ENCODE measurements at places on chromosomes 2 and 18.
A peak's percentile ranks its signal among the peaks of the same experiment; 100 is the strongest.

DNA sequence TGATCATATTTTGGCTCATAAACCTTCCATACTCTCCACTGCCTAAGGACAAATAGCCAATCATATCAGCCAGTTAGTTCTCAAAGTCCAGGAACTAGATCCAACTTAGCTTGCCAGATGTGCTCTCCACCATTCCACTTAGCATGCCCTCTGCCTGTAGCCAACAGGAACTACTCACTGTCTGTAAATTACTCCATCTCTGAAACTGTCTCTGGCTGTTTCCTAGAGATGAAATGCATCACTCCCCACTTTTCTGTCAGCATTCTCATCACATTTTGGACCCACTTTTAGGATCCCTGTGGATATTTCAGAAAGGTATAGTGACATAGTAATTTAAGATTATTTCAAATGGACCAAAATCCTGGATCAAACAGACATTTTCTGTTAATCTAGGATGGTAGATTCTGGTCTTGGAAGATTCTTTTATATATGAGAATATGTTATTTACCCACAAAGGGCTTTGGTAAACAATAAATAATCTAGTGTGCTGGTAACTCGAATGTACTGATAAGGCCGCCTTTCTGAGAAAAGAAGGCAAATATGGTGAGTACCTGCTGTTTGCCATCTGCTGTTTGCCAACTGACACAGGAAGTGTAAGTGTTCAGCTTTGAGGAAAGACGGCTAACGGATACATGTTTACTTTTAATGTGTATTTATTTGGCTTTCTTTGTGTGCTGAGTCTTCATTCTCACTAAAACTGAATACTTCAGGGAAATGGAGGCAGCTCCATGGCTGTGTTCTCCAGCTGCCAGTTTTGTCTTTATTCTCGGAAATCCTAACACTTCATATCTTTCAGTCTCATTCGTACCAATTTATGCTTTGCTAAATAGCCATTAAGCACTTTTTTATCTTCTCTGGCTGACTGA, 79.5 kb downstream of the EVA1A start:
- DNase-seq: peak; percentile 8

DNA sequence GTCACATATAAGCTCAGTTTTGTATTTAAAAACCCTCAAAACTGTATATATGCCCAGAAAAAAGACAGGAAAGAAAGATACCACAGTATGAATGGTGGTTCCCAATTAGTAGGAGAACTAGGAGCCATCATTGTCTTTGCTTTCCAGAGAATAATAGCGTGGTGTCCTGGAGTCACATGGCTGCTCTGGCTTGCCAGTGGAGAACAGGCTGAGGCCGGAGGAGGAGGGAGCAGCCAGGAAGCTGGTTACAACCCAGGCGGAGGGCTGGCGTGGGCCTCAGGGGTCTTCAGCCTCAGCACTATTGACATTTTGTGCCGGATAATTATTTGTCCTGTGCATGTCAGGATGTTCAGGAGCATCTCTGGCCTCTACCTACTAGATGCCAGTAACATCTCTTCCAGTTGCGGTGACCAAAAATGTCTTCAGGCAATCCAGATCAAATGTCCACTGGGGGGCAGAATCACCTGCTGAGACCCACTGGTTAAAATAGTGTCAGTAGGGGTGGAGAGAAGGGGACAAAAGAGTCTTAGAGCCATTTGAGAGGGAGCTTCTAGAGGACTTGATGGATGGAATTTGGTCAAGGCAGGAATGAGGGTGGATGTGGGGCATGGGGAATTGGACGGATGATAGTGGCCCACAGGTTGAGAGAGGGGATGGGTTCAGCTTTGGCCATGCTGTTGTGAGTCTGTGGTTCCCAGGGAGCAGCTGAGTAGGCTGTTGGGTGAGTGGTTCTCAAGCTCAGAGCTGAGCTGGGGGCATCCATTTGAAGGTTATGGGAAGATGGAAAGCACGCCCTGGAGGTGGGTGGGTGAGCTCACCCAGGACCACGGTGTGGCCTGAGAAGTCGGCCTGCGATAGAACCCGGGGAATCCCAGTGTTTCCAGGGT, 144.9 kb downstream of the AGAP1 start:
- DNase-seq: peak; percentile 20

- DNase-seq: no peak
Observed at GRCh38 chr2:72236445-72237067, 88.9 kb upstream of the CYP26B1 start.

- no peak for DNase-seq
Observed at GRCh38 chr2:235606004-235606715, 112.3 kb downstream of the AGAP1 start.

All from HuH-7 (cell line).